Muscle of leg (tissue), 16 donors: ENCODE measurements at places on chromosomes 1 and 21. TPM values are rescaled to one million over a fixed set of nuclear protein-coding genes. Genes with fewer than 3 reads are reported as not detected.

DNA sequence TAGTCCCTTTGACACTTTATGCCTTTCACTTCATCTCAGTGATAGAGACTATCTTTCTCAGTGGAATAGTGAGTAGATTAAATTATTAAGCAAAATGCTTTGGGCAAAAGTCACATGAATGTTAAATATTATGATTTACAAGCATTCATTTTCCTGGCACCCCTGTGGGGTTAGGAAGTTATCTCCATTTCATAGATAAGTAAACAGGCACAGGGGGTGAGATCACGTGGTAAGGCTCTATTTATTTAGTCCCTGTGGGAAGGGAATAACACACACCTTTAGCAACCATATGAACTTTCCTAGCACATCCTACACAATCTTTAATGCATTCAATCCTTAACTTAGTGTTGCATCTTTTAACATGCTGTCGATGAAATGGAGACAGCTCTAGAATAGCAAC is 12.3 kb downstream of the PSMB2 start:
- H3K4me1 ChIP-seq, result no peaks in the 10 kb centered on the region
- H3K36me3 ChIP-seq, result peaks cover 30% of the 10 kb centered on the region
- no peak overlapping the region for H3K4me3 ChIP-seq
- H3K27me3 ChIP-seq, result no peaks in the 10 kb centered on the region

The TMEM269 gene
- polyA plus RNA-seq, result 0.78 TPM

DNA sequence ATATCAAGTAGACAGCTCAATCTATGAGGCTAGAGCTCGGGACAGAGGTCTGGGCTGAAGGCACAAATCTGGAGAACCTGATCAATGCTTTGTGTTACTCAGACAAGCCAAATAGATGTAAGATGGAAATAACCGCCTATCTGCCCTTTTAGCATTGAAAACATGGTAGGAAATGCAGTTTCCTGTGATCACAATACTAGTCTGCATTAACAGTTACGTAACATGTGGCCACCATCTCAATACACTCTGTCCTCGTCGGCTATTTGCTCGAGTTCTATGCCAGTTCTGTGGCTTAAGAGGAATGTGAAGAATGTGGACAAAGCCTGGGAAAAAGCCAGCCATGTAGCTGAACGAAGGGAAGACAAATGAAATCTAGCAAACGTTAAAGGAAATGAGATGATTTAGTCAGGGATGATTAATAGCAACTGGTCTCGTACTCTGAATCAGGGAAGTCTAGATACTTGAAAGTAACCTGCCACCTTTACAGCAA is 73.3 kb downstream of the HSF2BP start:
- peak overlapping the region; percentile 25 for H3K27ac ChIP-seq
- H3K4me1 ChIP-seq, result peaks cover 10% of the 10 kb centered on the region
- H3K4me3 ChIP-seq, result no peak overlapping the region
- no peaks in the 10 kb centered on the region for H3K27me3 ChIP-seq
- H3K36me3 ChIP-seq, result no peaks in the 10 kb centered on the region

DNA sequence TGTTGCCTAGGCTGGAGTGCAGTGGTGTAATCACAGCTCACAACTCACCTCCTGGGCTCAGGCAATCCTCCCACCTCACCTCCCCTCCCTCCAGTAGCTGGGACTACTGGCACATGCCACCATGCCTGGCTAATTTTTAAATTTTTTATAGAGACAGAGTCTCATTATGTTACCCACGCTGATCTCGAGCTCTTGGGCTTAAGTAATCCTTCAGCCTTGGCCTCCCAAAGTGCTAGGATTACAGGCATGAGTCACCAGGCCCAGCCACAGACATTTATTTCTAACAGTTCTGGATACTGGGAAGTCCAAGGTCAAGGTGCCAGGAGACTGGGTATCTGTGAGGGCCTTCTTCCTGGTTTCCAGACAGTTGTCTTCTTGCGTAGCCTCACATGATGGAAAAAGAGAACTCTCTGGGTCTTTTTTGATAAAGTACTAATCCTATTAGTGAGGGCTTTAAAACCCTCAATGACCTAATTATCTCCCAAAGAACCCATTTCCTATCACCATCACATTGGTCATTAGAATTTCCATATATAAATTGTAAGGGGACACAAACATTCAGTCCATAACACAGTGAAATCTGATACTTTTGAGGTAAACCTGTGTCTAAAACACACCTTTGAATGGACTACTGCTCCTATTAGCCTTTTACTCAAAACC is 67.9 kb downstream of the PHACTR4 start:
- H3K27ac ChIP-seq, result peak overlapping the region; percentile 87
- DNase-seq, result peak; percentile 30
- no peaks in the 10 kb centered on the region for H3K27me3 ChIP-seq

The ELF3 gene
- not detected for polyA plus RNA-seq
